ENCODE measurements at places on chromosomes 12 and 14. TPM values are rescaled to one million over a fixed set of nuclear protein-coding genes. Genes with fewer than 3 reads are reported as not detected.

PPP4R4 gene
- 1.8 TPM for total RNA-seq

PTCSC3 gene
- total RNA-seq: not detected

PKP2 gene
- 0.15 TPM for total RNA-seq

CD69 gene
- 66.8 TPM for total RNA-seq

SSPN gene
- not detected for total RNA-seq

DPPA3 gene
- total RNA-seq: not detected

GRCh38 chr14:70448633-70449340, 3.2 kb upstream of the ADAM21 start:
- no peaks in the 10 kb centered on the region for H3K27me3 ChIP-seq
- H3K36me3 ChIP-seq: no peaks in the 10 kb centered on the region
- no peak overlapping the region for H3K4me3 ChIP-seq
- no peak overlapping the region for H3K27ac ChIP-seq
- H3K4me1 ChIP-seq: no peaks in the 10 kb centered on the region

GRCh38 chr12:62833634-62834033, 101.3 kb downstream of the PPM1H start:
- no peak for DNase-seq
- H3K27me3 ChIP-seq: no peaks in the 10 kb centered on the region
- H3K36me3 ChIP-seq: no peaks in the 10 kb centered on the region
- H3K4me3 ChIP-seq: no peak overlapping the region

DNA sequence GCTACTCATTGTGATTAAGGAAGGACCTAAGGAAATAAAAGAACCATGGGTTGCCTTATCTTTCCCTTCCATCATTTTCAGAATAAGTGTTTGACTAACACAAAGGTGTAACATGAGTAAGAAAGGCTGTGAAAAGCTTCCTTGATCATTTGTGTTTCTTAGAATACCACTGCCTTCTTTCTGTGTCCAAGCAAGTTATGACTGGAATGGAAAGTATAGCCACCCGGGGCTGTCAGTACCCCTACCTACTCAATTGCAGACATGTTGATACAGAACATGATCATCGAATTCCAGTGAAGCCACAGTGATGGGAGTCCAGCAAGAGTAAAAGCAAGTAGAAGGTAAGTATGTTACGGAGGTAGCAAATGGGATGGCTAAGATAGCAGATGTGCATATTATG, 209.8 kb downstream of the PELI2 start:
- H3K36me3 ChIP-seq: no peaks in the 10 kb centered on the region
- H3K27me3 ChIP-seq: no peaks in the 10 kb centered on the region
- no peak overlapping the region for H3K27ac ChIP-seq

DNA sequence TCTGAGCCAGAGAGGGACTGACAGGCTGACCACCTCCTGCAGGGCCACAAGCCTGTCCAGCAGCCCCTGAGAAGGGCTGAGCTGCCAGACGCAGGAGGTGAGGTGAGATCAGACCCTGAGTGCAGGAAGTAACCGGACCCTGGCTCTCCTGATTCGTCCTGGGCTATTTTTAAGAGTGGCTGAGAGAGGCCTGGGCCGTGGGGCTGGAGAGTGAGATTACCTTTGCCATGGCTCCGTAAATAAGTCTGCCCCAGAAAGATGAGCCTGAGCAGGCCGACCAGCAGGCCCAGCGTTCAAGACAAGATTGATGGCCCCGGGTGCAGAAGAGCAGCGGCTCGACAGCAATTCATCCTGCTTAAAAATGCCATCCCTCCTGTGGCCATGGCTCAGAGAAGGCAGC, 54.2 kb downstream of the SPTB start:
- no peaks in the 10 kb centered on the region for H3K36me3 ChIP-seq
- no peak overlapping the region for H3K27ac ChIP-seq
- H3K4me1 ChIP-seq: peaks cover 7% of the 10 kb centered on the region
- no peak for DNase-seq

DNA sequence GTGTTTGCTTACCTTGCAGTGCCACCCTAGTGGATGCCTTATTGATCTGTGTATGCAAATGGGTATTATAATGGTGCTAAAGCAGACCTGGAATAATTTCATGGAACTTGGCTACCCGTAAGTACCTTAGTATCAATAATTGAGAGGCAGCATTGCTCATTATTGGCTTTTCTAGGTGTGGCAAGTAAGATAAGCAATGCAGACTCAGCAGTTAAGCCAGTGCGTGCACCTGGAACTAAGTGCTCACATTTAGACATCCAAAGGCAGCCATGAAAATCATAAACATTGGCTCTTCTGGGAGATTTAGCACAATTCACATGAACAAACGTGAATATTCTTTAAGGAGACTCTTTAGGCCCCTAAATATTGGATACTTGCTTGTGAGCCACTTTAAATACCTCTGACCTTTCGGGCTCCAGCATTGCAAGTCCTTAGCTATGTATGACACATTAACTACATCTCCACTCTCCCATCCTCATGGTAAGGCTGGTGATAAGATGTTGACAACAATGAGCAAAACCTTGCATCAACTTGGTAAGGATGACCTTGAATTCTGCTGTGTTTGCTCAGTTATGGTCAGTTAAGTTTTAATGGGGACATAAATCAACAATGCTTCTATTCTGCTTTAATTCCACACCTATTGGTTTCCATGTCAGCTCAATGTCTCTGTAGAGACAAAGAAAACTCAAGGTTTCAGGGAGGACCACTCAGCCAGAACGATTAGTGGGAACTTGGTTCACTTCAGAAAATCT, 112.0 kb downstream of the SLC5A8 start:
- H3K4me3 ChIP-seq: no peak overlapping the region
- no peaks in the 10 kb centered on the region for H3K27me3 ChIP-seq
- no peak for DNase-seq
- no peak overlapping the region for H3K27ac ChIP-seq
- H3K4me1 ChIP-seq: no peaks in the 10 kb centered on the region

- no peaks in the 10 kb centered on the region for H3K27me3 ChIP-seq
- H3K36me3 ChIP-seq: no peaks in the 10 kb centered on the region
- H3K4me1 ChIP-seq: peaks cover 22% of the 10 kb centered on the region
- DNase-seq: no peak
- H3K4me3 ChIP-seq: no peak overlapping the region
These were observed 3.6 kb downstream of the LARP4 start for GRCh38 chr12:50404307-50404706.

DNA sequence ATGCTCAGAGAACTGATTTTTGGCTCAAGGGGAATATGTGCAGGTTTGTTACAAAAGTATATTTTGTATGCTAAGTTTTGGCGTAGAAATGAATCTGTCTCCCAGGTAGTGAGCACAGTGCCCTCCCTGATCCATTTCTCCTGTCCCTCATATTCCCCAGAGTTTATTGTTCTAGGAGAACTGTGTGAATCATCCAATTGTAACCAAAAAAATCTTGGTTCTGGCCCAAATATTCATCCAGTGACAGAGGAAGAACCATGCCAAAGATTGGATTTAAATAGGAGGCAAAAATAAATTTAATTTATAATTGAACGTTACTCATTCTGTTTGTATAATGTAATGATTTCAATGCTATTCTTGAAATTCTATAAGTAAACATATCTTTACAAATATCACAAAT, 4.8 kb downstream of the CATSPERB start:
- H3K36me3 ChIP-seq: no peaks in the 10 kb centered on the region
- no peak for DNase-seq
- no peak overlapping the region for H3K27ac ChIP-seq

DNA sequence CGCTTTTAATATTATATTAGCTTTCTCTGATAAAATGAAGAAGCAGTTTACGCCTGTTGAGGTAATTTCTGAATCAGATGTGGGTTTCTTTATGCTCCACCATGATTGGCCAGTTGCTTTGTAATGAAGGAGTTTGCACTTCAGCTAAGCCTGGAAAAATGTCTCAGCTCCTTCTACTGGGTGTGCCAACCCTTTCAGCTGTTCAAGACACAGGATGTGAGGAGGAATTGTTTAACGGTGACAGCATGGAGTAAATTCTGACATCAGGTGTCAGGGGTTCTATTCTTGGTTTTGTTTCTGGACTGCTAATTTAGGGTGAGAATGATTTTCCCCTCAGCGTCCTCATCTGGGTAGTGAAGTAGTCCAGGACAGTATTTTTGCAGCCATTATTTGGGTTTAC, 43.5 kb downstream of the FLRT2 start:
- DNase-seq: no peak
- no peaks in the 10 kb centered on the region for H3K27me3 ChIP-seq
- no peaks in the 10 kb centered on the region for H3K36me3 ChIP-seq
- H3K27ac ChIP-seq: no peak overlapping the region

DNA sequence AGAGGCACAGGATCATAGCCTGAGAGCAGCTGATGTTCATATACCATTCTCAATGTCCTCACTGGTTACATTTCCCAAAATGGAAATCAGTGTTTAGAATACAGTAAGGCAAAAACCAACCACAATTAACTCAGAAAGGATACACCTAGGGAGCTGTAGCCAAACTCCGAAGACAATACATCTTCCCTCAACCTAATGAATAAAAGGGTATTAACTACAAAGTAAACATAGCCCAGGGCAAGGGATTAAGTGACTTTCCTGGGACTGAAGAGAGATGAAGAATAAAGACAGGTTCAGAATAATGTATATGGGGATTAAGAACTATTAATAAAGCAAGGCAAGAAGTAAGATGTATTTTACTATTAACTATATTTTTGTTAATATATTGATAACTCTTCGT, 79.5 kb downstream of the RPS29 start:
- no peaks in the 10 kb centered on the region for H3K36me3 ChIP-seq
- H3K4me3 ChIP-seq: no peak overlapping the region
- no peaks in the 10 kb centered on the region for H3K4me1 ChIP-seq
- DNase-seq: no peak
- H3K27me3 ChIP-seq: no peaks in the 10 kb centered on the region

DNA sequence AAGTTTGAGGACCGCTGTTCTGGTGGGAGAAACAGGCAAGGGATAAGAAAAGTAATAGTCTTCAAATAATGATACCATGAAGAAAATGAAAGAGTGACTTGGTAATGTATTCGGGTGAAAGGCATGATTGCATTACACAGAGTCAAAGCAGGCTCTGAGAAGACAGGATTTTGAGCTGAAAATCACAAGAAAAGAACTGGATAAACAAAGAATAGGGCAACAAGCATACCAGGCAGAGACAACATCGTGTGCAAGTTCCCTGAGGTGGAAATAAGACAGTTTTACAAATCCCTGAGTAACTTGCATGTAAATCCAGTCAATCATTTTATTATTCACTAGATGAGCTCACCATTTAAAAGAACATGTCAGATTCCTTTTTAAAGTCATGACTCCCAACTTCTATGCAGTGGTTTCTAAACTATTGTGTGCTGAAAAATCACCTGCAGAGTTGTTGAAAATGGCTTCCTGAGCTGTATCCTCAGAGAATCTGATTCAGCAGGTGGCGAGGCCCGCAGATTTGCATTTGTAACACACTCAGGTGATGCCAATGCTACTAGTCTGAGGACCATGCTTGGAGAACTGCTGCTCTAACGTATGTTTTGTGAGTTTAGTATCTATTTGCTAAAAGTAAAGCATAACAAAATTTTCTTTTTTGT, 133.0 kb upstream of the ABCD2 start:
- H3K27ac ChIP-seq: no peak overlapping the region
- H3K27me3 ChIP-seq: no peaks in the 10 kb centered on the region
- H3K36me3 ChIP-seq: no peaks in the 10 kb centered on the region
- DNase-seq: no peak
- no peak overlapping the region for H3K4me3 ChIP-seq
- no peaks in the 10 kb centered on the region for H3K4me1 ChIP-seq

- no peaks in the 10 kb centered on the region for H3K36me3 ChIP-seq
- no peaks in the 10 kb centered on the region for H3K27me3 ChIP-seq
- H3K4me1 ChIP-seq: no peaks in the 10 kb centered on the region
- no peak for DNase-seq
These were observed 50.5 kb downstream of the CRY1 start for GRCh38 chr12:107042801-107043200.

- H3K36me3 ChIP-seq: peaks cover 73% of the 10 kb centered on the region
- H3K27me3 ChIP-seq: no peaks in the 10 kb centered on the region
- peaks cover 67% of the 10 kb centered on the region for H3K4me1 ChIP-seq
- no peak overlapping the region for H3K4me3 ChIP-seq
- no peak for DNase-seq
These were observed 5.8 kb downstream of the SLC38A2 start for GRCh38 chr12:46366771-46367170.

GRCh38 chr12:102462795-102463465, 17.4 kb downstream of the IGF1 start:
- no peaks in the 10 kb centered on the region for H3K36me3 ChIP-seq
- DNase-seq: no peak
- H3K4me3 ChIP-seq: no peak overlapping the region
- no peak overlapping the region for H3K27ac ChIP-seq
- no peaks in the 10 kb centered on the region for H3K4me1 ChIP-seq
- no peaks in the 10 kb centered on the region for H3K27me3 ChIP-seq

DNA sequence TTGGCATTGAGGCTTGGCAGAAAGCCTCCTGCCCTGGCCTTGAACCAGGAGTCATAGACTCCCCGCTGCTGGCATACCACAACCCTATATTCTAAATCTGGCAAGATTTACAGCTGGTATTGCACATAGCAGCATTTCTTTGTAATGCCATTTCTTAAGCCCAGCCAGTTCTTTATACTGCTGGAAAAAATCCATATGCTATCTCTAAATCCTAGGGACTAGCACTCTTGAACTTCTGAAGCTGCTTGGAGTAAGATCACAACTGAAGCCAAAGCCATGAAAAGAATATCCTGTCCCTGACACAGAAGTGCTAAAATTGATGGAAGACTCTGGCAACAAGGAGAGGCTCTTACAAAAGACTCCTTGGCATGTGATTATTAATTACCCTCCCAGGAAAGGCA, 89.3 kb downstream of the KCNC2 start:
- H3K27me3 ChIP-seq: no peaks in the 10 kb centered on the region
- no peak overlapping the region for H3K27ac ChIP-seq
- H3K4me1 ChIP-seq: no peaks in the 10 kb centered on the region
- no peak for DNase-seq

DNA sequence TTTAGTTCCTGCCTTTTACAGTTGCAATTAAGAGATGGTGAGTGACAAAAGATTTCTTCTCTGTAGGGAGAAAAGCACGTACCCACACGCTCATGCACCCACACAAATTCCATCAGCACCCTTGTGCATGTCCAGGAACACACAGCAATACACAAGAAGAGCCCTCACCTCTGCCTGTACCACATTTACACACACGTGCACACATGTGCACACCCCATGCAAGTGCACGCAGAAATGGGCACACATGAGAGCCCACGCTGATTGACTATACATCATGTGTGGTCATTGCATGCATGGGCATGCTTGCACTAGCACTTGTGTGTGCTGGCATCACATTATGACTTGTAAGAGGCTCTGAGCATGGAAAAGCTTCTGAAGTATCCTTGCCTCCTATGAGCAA, 70.5 kb downstream of the SERPINA3 start:
- DNase-seq: no peak
- H3K36me3 ChIP-seq: no peaks in the 10 kb centered on the region

DNA sequence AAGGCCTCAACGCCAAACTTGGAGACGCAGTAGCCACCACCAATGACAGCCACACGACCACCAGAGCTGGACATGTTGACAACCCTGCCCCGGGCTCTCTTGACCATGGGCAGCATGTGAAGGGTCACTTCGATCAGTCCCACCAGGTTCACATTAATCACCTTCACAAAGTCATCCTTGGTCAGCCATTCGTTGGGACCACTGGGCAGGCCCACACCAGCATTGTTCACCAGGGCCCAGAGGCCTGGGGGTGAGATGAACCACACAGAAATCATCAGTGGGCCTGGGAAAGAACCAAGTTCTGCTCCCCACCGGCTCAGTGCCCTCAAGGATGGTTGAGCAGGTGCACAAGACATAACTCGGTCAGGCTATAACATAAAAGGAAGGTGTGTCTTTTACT, 4.0 kb downstream of the SDR9C7 start:
- H3K4me3 ChIP-seq: no peak overlapping the region

Measured in CD8-positive, alpha-beta memory T cell (primary cell).